Activated naive CD8-positive, alpha-beta T cell treated with anti-CD3 and anti-CD28 coated beads, Interleukin-2, amount 10 ng/mL, durations not matched to agents 7 days and 5 days (primary cell): ENCODE measurements at places on chromosomes 5 and 9. TPM values are rescaled to one million over a fixed set of nuclear protein-coding genes. Genes with fewer than 3 reads are reported as not detected.

SNAPC4 gene
- total RNA-seq, result 9.9 TPM

PCDHGB3 gene
- 0.82 TPM for total RNA-seq

FUT7 gene
- total RNA-seq, result 0.62 TPM

GRCh38 chr9:133571391-133571890 lies 36.9 kb downstream of the ADAMTSL2 start:
- H3K36me3 ChIP-seq, result no peaks in the 10 kb centered on the region
- H3K27me3 ChIP-seq, result no peaks in the 10 kb centered on the region
- H3K4me1 ChIP-seq, result no peaks in the 10 kb centered on the region
- H3K4me3 ChIP-seq, result no peak overlapping the region
- no peak for DNase-seq

DNA sequence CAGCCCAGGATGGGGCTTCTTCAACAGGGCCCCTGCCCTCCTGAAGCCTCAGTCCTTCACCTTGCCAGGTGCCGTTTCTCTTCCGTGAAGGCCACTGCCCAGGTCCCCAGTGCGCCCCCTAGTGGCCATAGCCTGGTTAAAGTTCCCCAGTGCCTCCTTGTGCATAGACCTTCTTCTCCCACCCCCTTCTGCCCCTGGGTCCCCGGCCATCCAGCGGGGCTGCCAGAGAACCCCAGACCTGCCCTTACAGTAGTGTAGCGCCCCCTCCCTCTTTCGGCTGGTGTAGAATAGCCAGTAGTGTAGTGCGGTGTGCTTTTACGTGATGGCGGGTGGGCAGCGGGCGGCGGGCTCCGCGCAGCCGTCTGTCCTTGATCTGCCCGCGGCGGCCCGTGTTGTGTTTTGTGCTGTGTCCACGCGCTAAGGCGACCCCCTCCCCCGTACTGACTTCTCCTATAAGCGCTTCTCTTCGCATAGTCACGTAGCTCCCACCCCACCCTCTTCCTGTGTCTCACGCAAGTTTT lies 23.6 kb downstream of the PCDHGC5 start:
- H3K27me3 ChIP-seq, result no peaks in the 10 kb centered on the region
- peaks cover 16% of the 10 kb centered on the region for H3K36me3 ChIP-seq
- H3K4me1 ChIP-seq, result peaks cover 26% of the 10 kb centered on the region
- peak; percentile 88 for DNase-seq
- H3K27ac ChIP-seq, result peak overlapping the region; percentile 26
- H3K4me3 ChIP-seq, result peak overlapping the region; percentile 80
